BE2C (cell line): ENCODE measurements at places on chromosomes 4 and X.

GRCh38 chr4:184267673-184268583 lies 50.3 kb upstream of the ENPP6 start:
- DNase-seq: peak; percentile 56

DNA sequence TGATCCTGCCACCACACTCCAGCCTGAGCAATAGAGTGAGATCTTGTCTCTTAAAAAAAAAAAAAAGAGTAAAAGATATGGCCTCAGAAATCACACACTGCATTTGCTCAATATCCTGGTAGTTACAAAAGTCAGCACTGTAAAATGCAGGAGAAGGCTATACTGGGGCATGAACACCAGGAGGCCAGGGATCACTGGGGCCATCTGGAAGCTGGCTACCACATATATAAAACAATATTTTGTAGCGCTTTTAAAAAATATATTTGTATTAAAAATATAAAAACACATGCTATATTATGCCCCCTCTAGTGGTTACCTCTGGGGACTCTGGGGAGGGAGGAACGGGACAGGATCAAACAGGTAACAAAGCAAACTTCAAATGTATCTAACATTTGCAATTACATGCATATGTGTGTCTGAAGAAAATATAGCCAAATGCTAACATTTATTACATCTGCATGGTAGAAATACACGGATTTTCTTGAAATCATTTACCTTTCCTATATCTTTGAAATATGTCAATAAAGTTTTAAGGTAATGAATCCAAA lies 4.0 kb downstream of the C4orf46 start:
- peak; percentile 55 for DNase-seq

DNA sequence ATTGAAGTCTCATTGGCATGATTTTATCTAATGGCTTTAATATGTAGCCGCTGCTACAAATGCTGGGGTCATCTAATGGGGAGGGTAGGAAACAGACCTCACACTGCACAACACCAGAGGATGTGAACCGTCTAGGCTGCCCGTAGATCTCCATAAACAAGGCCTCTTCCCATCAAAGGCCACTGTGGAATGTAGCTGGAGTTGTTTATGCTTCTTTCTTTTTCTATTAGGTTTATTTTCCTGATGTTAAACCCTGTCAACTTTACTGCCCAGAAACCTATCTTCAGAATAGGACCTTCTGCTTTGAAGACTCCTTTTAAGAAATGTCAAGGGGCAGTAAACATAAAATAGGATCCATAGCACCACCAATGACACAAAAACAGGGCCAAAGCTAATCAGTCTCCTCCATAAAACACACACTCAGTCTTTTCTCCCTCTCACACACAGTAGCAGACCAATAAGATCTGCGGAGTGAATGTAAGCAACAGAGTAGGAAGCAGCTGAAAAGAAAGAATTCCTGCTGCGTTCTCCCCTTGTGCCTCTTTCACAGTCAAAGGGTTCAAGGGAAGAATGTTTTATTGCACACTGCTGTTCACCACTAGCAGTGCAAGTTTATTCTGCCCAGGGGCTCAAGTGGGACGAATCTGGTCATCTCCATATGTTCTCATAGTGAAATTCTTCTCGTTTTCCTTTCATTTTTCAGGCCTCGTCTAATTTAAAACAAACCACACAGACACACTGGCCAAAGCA lies 72.2 kb downstream of the MAML3 start:
- DNase-seq: no peak

- no peak for DNase-seq
Measured at GRCh38 chr4:123234955-123235354, 161.6 kb upstream of the SPRY1 start.

GRCh38 chr4:80365928-80366327 lies 30.4 kb downstream of the CFAP299 start:
- DNase-seq: no peak

GRCh38 chr4:109820563-109820962 lies 5.0 kb downstream of the GAR1 start:
- no peak for DNase-seq

GRCh38 chr4:85210353-85210752 lies 243.9 kb upstream of the WDFY3 start:
- DNase-seq: no peak

GRCh38 chrX:41921492-41922430 lies 1.6 kb downstream of the CASK start:
- peak; percentile 11 for DNase-seq

GRCh38 chr4:3715061-3715854 lies 50.9 kb upstream of the ADRA2C start:
- DNase-seq: no peak

DNA sequence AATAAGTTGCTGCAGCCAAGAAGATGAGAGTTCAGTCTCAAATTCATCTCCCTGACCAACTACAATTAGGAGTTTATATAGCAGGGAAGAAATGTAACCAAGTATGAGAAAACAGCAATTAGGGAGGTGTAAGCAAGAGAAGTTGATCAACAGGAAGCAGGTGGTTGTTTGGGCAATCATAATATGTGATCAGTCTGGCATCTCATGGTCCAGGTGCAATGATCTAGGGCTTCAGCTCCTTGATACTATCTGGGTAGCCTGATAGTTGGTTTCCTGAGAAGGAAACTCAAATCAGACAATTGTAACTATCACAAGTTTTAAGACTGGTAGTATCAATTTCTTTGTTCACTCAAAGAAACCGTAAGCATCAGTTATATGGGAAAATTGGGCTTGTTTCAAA lies 1574.3 kb upstream of the PABPC4L start:
- DNase-seq: no peak

DNA sequence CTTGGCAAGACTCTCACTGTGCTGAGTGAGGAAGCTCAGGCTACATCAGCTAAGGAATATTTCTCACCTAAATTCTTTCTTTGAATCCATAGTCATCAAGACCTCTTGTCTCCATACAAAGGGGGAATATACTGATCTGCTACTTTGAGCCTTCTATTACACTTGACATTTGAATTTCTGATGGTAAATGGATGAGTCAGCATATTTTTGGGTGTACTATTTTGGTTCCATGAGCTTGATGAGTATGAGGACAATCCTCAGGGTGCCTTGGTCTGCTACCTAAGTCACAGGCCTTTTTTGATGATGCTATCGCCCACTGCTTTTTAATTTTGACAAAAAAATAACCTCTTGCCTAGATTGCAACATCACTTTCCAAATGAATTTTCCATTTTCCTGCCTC lies 415.7 kb downstream of the PPP1R2C start:
- DNase-seq: no peak
